M059J (cell line): ENCODE measurements at places on chromosomes 6 and 20. TPM values are rescaled to one million over a fixed set of nuclear protein-coding genes. Genes with fewer than 3 reads are reported as not detected.

The TRIM38 gene
- total RNA-seq, result 9.6 and 13.9 TPM in 2 replicates

The TGM3 gene
- not detected in 2 replicates for total RNA-seq

The RAET1L gene
- 0.42 TPM in 1 of 2 replicates, not detected in the other for total RNA-seq

The EEF1A2 gene
- total RNA-seq, result 154 and 260 TPM in 2 replicates

The EDN1 gene
- total RNA-seq, result 12.5 and 16.4 TPM in 2 replicates

The TP53TG5 gene
- not detected in 2 replicates for total RNA-seq

The CCDC28A gene
- 29.8 and 40.8 TPM in 2 replicates for total RNA-seq

The GJA1 gene
- 39.2 and 54.5 TPM in 2 replicates for total RNA-seq

The TAPBP gene
- 162 and 258 TPM in 2 replicates for total RNA-seq

The ZC3H12D gene
- 0.17 and 0.22 TPM in 2 replicates for total RNA-seq

The PIGT gene
- 250 and 270 TPM in 2 replicates for total RNA-seq

The BANF2 gene
- not detected in 2 replicates for total RNA-seq

The MAS1 gene
- not detected in 2 replicates for total RNA-seq

The UBD gene
- total RNA-seq, result 0.17 TPM in 1 of 2 replicates, not detected in the other

The APCDD1L gene
- total RNA-seq, result 14.2 and 24.2 TPM in 2 replicates

The MYMX gene
- total RNA-seq, result not detected in 2 replicates

The LMBRD1 gene
- total RNA-seq, result 25.2 and 30.3 TPM in 2 replicates

The SPEF1 gene
- 0.27 and 0.34 TPM in 2 replicates for total RNA-seq

The EYA4 gene
- total RNA-seq, result 8.2 and 12.0 TPM in 2 replicates

The SMPD2 gene
- 10.9 and 14.6 TPM in 2 replicates for total RNA-seq

The CSNK2B gene
- total RNA-seq, result 645 and 1,183 TPM in 2 replicates

The RSPO3 gene
- 0.42 TPM in 1 of 2 replicates, not detected in the other for total RNA-seq

The CFAP206 gene
- total RNA-seq, result 2.4 and 2.7 TPM in 2 replicates

The RFX6 gene
- total RNA-seq, result not detected in 2 replicates

The TMEM170B gene
- 1.2 and 4.0 TPM in 2 replicates for total RNA-seq

The EFCAB8 gene
- not detected in 2 replicates for total RNA-seq

The ARG1 gene
- not detected in 2 replicates for total RNA-seq

The TRIM39 gene
- 18.0 and 26.8 TPM in 2 replicates for total RNA-seq

The BPI gene
- total RNA-seq, result 0.91 and 1.5 TPM in 2 replicates

The TBX18 gene
- total RNA-seq, result not detected in 2 replicates

The TRAM2 gene
- 116 and 176 TPM in 2 replicates for total RNA-seq

The SUMO4 gene
- 0.25 TPM in 1 of 2 replicates, not detected in the other for total RNA-seq

The PBOV1 gene
- not detected in 2 replicates for total RNA-seq

The MEA1 gene
- 172 and 224 TPM in 2 replicates for total RNA-seq

The SLC25A27 gene
- total RNA-seq, result 0.86 and 6.5 TPM in 2 replicates

The HCRTR2 gene
- 0.15 TPM in 1 of 2 replicates, not detected in the other for total RNA-seq

The FRK gene
- 1.3 and 2.2 TPM in 2 replicates for total RNA-seq

The POPDC3 gene
- total RNA-seq, result 0.30 TPM in 1 of 2 replicates, not detected in the other
